ENCODE measurements at places on chromosomes 12 and 14.

- H3K27ac ChIP-seq = no peak overlapping the region
- H3K4me3 ChIP-seq = no peak overlapping the region
- no peaks in the 10 kb centered on the region for H3K4me1 ChIP-seq
- no peak for DNase-seq
- no peaks in the 10 kb centered on the region for H3K36me3 ChIP-seq
Observed at GRCh38 chr12:106897082-106897481, 58.6 kb upstream of the TMEM263 start.

DNA sequence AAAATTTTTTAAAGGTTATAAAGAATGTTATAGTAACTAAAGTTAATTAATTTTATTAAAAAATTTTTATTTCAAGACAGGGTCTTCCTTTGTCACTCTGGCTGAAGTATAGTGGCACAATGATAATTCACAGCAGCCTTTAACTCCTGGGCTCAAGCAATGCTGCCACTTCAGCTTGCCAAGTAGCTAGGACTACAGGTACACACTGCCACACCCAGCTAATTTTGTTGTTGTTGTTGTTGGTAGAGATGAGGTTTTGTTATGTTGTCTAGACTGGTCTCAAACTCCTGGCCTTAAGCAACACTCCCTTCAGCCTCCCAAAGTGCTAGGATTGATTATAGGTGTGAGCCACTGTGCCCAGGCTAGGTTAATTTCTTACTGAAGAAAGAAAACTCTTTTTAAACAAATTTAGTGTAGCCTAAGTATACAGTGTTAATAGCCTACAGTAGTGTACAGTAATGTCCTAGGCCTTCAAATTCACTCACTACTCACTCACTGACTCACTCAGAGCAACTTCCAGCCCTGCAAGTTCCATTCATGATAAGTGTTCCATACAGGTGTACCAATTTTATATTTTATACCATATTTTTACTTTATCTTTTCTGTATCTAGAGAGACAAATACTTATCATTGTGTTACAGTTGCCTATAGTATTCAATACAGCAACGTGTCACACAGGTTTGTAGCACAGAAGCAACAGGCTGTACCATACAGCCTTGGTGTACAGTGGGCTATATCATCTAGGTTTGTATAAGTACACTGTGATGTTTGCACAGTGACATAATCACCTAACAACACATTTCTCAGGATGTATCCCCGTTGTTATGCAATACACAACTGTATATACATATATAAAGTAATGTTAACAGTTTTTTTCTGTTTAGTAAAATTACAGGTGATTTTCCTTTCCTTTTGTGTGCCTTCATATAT lies 24.7 kb upstream of the DNAAF2 start:
- H3K27ac ChIP-seq = no peak overlapping the region
- no peaks in the 10 kb centered on the region for H3K27me3 ChIP-seq
- H3K4me3 ChIP-seq = no peak overlapping the region
- no peak for DNase-seq
- H3K36me3 ChIP-seq = no peaks in the 10 kb centered on the region

DNA sequence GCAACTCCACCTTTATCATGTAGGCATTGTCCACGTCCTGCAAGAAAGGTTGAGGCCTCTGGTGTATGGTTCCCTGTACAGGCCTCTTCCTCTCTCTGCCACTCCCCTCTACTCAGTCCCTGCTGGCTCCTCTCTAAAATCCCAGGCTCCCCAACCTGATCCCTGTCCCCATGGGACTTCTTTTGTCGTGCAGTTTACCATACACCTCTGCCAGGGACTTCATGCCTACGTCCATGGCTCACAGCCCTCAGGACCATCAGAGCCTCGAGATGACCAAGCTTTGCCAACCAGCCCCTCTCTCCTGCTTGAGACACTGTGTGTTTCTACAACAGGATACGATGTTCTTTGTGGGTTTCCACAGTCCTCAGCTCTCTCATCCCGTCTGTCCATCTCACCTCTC lies 2.9 kb downstream of the KRT2 start:
- no peaks in the 10 kb centered on the region for H3K36me3 ChIP-seq
- DNase-seq = no peak
- H3K27ac ChIP-seq = no peak overlapping the region
- no peaks in the 10 kb centered on the region for H3K27me3 ChIP-seq
- no peaks in the 10 kb centered on the region for H3K4me1 ChIP-seq

DNA sequence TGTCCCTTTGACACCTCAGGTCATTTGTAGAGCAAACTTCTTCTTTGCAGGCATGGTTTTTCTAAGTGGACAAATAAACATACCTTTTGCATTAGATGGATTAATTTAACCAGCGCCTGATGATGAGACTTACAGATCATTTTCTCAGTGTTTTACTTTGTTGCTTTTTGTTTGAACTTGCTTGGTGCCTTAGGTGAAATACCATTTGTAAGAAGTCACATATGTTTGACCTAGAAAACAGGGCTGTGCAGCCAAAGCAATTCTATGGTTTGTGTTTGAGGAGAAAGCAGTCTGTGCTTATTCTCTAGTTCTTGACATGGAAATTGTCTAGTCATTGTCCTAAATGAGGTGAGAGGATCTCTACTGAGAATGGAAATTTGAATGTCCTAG lies 111.1 kb downstream of the DIP2B start:
- H3K4me3 ChIP-seq = no peak overlapping the region
- H3K27me3 ChIP-seq = no peaks in the 10 kb centered on the region
- H3K4me1 ChIP-seq = peaks cover 2% of the 10 kb centered on the region
- DNase-seq = no peak
- no peak overlapping the region for H3K27ac ChIP-seq

DNA sequence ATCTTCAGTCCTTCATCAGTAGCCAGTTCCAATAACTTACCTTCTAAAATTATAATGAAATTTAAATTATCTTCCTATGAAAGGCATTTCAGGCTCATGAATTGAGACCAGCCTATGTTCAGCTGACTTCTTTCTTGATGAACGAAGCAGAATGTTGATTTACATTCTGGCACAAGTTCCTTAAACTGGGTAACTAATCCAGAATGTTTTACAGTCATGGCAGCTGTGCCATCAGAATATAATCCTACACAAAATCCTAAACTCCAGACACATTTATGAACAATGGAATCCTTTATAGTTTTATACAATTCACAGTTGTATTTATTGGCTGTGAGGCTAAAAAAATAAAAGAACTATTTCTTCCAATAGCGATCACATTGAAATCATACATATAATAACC lies 97.3 kb upstream of the CPM start:
- H3K4me3 ChIP-seq = no peak overlapping the region
- no peaks in the 10 kb centered on the region for H3K36me3 ChIP-seq
- H3K4me1 ChIP-seq = no peaks in the 10 kb centered on the region

DNA sequence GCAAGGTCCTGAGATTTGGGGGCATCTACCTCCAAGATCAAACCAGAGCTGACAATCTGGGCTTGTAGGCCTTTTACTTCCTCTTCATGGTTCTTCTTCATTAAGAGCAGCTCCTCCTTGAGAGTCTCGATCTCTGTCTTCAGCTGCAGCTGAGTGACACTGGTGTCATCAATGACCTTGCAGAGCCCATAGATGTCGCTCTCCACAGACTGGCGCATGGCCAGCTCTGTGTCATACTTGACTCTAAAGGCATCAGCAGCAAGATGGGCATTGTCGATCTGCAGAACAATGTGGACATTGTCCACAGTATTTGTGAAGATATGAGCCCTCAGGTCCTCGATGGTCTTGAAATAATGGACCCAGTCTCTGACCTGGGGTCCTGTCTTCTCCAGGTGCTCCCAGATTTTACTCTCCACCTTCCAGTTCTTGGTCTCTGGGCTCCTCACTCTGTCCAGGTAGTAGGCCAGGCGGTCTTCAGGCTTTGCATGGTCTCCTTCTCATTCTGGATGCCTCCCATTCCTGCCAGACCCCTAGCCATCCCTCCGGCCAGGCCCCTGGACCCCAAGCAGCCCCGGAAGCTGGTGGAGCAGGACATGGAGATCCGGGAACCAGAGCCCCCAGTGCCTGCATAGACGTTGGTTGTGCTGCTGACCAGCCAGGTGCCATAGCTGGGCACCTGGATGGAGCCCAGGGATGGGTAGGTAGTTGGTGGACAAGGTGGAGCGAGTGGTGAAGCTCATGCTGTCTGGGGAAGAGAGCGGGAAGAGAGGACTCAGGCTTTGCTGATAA lies 141.0 kb downstream of the MSRB3 start:
- H3K4me1 ChIP-seq = no peaks in the 10 kb centered on the region
- H3K36me3 ChIP-seq = no peaks in the 10 kb centered on the region
- no peak overlapping the region for H3K27ac ChIP-seq
- H3K27me3 ChIP-seq = no peaks in the 10 kb centered on the region
- DNase-seq = no peak

- no peak overlapping the region for H3K27ac ChIP-seq
- H3K4me1 ChIP-seq = 0 out of 2 replicates have a peak, but pooled peaks cover 2% of the 10 kb centered on the region
- no peaks in the 10 kb centered on the region for H3K36me3 ChIP-seq
- DNase-seq = no peak
Observed at GRCh38 chr12:94678849-94679248, 28.5 kb upstream of the TMCC3 start.

DNA sequence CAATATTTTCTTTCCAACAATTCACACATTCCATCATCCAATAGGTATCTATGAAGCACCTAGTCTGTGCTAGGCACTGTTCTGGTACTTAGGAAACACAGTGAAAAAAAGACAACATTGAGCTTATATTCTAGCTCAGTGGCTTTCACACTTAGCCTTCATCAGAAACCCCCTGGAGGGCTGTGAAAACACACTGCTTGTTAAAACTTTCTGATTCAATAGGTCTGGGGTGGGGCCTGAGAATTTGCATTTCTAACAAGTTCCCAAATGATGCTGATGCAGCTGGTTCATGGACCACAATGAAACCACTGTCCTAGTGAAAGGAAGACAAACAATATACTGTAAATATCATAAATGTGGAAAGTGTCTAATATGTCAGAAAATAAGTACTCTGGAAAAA lies 5.9 kb downstream of the VTI1B start:
- no peak overlapping the region for H3K27ac ChIP-seq
- H3K4me1 ChIP-seq = no peaks in the 10 kb centered on the region
- H3K27me3 ChIP-seq = no peaks in the 10 kb centered on the region
- no peaks in the 10 kb centered on the region for H3K36me3 ChIP-seq
- DNase-seq = no peak

- H3K4me1 ChIP-seq = no peaks in the 10 kb centered on the region
- H3K27ac ChIP-seq = no peak overlapping the region
- peaks cover 7% of the 10 kb centered on the region for H3K36me3 ChIP-seq
- no peak overlapping the region for H3K4me3 ChIP-seq
Observed at GRCh38 chr12:115962216-115962615, 315.3 kb downstream of the MED13L start.

DNA sequence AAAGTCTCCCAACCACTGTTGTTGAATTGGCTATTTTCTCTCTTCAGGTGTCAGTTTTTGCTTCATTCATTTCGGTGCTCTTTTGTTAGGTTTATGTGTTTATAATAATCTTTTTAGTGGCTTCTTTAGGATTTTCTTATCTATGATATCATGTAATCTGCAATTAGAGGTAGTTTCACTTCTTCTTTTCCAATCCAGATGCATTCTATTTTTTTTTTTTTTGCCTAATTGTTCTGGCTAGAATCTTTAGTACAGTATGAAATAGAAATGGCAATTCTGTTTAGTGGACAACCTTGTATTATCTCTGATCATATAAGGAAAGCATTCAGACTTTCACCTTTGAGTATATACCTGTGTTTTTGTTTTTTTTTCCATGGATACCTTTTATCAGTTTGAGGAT lies 17.4 kb downstream of the CNOT2 start:
- DNase-seq = no peak
- H3K27me3 ChIP-seq = no peaks in the 10 kb centered on the region
- H3K36me3 ChIP-seq = no peaks in the 10 kb centered on the region
- H3K4me1 ChIP-seq = peaks cover 8% of the 10 kb centered on the region

- no peaks in the 10 kb centered on the region for H3K27me3 ChIP-seq
- H3K4me3 ChIP-seq = peak within 1 kb of the TSS; percentile 94
- H3K27ac ChIP-seq = peak within 1 kb of the TSS; percentile 87
- no peaks in the 10 kb centered on the region for H3K36me3 ChIP-seq
Observed at GRCh38 chr14:20332788-20333493, at the start of gene CCNB1IP1. Gene CCNB1IP1 (minus strand): TSS chr14:20333279. CDS start chr14:20316523, 16,756 bp downstream.

DNA sequence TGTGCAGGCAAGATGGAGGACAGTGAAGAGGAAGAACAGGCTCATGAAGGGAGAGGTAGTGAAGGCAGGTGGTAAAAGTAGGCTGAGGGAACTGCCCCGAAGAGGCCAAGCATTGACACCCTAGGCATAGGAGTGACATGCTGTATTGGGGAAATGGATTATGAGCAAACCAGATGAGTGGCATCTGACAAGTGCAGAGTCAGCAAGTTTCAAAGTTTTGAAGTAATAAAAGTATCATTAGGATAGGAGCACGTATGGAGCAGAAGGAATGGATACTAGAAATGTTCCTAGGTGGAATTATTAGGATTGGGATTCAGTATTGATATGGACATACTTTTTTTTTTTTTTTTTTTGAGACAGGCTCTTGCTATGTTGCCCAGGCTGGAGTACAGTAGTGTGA lies 139.8 kb downstream of the SAMD4A start:
- H3K27ac ChIP-seq = no peak overlapping the region
- DNase-seq = no peak
- H3K4me1 ChIP-seq = peaks cover 8% of the 10 kb centered on the region

DNA sequence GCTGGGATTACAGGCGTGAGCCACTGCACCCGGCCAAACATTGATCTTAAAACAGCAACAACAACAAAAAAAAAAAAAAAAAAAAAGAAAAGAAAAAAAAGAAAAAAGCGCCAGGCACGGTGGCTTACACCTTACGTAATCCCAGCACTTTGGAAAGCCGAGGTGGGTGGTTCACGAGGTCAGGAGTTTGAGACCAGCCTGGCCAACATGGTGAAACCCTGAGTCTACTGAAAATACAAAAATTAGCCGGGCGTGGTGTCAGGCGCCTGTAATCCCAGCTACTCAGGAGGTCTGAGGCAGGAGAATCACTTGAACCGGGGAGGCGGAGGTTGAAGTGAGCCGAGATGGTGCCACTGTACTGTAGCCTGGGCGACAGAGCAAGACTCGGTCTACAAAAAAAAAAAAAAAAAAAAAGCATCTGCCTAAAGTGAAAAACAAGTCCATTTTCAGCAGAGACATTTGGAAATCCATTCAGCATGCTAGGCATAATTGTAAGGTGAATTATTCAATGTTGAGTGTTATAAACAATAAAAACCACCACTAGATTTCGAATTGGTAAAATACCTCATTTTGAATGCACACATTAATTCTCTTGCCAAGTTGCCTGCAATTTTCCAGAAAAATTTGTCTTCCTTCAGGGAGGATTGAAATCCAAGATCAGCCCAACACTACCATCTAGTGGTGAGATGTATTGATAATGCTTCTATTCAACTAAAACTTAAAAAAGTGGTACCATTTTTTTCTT lies 8.0 kb upstream of the CERS5 start:
- no peaks in the 10 kb centered on the region for H3K4me1 ChIP-seq
- H3K36me3 ChIP-seq = 0 out of 2 replicates have a peak, but pooled peaks cover 8% of the 10 kb centered on the region
- H3K4me3 ChIP-seq = no peak overlapping the region
- DNase-seq = no peak
- H3K27me3 ChIP-seq = no peaks in the 10 kb centered on the region
